ENCODE measurements at places on chromosomes 2 and 18.

DNA sequence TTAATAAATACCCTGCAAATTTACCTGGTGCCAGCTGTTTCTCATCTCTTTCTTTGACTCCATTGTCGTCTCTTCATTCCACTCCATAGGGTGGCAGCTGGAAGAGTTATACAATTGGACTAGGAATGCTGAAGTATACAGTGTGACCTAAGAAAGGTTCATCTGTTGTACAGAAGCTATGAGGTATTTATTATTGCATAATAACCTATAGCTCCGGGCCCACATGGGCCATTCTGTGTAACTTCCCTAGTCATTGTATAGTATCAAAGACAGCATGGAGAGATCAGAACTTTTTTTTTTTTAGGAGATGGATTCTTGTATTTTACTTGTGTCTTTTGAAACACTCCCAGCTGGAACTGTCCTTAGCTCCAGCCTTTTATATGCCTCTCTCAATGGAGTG lies 26.2 kb downstream of the BMP10 start:
- no peak for DNase-seq

DNA sequence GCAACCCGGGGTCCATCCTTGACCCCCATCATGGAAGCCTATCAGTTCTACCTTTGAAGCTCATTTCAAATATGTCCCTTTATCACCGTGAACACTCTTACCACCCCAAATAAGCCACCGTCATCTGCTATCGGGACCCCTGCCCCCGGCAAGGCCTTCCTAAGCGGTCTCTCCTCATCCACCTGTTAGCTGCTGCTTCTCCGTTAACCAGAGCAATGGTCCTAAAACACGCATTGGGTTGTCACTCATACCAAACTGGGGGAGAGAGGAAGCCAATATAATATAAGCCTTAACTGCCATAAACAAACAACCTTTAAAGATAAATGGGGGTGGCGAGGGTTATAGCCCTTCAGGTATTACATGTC lies 680 bp downstream of the ASNSD1 start:
- DNase-seq: no peak

DNA sequence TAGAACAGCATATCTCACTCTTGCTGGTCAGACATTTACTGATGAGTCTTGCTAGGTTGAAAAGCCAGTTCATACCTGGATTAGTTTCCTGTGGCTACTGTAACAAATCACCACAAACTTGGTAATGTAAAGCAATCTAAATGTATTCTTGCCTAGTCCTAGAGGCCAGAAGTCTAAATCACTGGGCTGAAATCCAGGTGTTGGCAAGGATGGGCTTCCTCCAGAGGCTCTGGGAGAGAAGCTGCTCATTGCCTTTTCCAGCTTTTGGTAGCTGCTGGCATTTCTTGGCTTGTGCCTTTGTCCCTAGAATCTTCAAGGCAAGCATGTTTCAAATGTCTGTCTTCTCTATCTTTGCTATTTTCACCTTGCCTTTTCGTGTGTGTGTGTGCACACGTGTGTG lies 62.3 kb upstream of the MAP4K3 start:
- DNase-seq: no peak

GRCh38 chr2:73111073-73112025 lies 1.4 kb downstream of the RAB11FIP5 start:
- DNase-seq: no peak

GRCh38 chr2:153770359-153770991 lies 101.2 kb upstream of the GALNT13 start:
- DNase-seq: no peak

DNA sequence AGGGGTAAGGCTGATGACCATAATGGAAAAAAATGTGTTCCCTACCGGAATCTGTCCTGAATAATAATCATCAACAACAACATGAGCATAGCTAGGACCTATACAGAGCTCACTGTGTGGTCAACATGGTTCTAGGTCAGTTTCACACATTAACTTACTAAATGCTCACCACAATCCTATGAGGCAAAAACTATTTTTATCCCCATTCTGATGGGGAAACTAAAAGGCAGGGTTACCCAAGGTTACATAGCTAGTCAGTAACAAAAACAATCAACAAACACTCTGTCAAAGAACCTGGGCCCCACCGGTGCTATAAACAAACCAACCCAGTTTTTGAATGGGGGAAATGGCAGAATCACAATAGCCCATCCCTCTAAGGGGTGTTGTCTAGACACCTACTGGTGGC lies 40.1 kb downstream of the AOX1 start:
- DNase-seq: no peak

DNA sequence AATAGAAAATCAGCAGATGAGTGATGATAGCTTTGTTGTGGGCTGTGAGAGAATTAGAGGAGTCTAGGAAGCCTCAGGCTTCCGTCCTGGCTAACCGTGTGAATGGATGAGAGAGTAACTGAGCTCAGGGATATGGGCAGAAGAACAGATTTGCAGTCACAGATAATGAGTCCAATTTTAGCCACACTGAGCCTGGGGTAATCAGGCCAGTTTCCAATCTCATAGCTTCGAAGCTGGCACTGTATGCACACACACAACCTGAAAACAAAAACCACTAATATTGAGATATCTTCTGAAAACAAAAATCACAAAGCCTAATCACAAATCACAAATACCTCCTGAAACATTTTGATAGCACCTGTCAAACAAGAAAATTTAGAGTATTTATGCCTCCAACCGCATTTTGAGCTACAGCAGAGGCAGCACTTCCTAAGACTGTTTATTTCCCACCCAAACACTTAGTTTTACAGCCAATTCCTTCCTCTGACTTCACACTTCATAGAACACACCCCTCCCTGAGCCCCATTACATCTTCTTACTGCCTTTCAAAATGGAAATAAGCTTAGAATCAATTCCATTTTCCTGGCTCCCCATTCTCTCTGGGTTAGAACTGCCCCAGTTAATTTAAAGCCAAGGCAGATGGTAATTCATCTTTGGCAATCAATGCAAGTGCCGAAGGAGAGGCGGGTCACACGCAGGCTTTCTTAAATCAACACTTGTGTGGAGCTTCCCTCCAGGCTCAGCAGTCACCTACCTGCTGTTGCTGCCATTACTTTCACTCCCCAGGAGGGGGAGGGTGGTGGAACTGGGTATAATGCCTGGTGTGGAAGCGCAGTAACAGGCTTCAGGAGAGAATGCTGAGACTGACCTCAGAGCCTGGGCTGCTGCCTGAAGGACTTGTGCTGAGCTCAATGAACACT lies 18.9 kb downstream of the TTR start:
- DNase-seq: no peak

- DNase-seq: no peak
Measured at GRCh38 chr2:71303849-71304248, 27.7 kb upstream of the ZNF638 start.

DNA sequence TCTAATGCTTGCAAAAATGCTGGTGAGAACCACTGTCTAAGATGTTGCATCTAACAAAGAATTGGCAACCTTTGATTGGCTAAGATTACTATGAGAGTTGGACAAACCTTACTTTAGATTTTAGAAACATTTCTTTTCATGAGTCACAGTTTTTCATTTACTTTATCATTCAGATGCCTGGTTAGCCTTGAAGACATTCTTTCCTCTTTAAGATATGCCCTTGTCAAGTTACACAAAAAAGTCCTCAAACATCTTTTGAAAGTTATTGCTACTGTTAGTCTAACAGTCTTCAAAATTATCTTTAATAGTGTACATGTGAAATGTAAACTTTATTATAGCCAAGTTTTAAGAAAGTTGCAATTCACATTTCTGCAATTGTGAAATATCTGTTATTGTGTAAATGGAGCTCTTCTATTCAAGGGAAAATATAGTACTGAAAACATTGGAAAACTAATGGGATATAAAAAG lies 276.3 kb downstream of the RND3 start:
- peak; percentile 39 for DNase-seq

DNA sequence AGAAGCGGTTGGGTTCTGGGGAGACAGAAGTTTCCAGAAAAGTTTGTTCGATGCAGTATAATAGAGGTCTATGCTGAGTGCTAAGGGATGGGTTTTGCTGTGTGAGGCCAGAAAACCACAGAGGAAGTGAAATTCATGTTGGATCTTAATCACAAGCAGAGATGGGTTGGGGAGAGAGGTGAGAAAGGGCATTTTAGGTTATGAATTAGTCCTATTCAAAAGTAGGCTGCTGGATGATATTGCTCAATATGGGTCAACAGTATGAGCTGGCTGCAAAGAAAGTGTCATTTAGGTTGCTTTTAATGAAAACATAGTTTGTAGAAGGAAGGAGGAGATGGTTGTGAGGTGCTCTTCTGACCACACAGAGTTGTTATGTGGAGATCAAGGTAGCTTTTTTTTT lies 118.8 kb upstream of the LHCGR start:
- no peak for DNase-seq

DNA sequence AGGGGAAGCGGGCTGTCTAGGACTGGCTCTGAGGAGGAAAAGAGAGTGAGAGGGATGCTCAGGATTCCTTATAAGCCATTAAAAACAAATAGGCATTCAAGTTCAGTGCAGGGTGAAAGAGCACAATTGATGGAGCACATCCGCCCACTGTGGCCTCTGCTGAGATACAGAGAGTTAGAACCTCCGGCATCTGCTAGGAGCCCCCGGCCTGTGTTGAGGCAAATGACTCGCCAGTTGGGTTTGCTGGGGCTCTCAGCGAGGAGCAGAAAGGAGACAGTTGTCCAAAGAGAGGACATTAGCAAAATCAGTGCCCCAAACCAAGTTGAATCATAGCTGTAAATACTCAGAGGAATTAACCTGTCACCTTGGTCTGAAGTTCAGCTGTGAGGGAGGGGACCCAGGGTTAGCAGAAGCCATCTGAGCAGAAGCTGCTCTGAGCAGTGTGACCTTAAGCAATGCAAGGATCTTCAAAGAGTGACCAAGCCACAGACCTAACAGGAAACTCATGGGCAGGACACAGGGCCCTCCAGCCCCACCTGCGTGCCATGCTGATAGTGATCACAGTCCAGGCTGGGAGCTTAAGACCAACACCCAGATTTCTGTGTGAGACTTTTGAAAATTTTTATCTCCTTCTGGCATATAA lies 23.3 kb upstream of the IL18RAP start:
- DNase-seq: no peak

GRCh38 chr2:235595422-235596010 lies 101.7 kb downstream of the AGAP1 start:
- peak; percentile 74 for DNase-seq

GRCh38 chr18:50832754-50833153 lies 12.9 kb upstream of the MRO start:
- no peak for DNase-seq

DNA sequence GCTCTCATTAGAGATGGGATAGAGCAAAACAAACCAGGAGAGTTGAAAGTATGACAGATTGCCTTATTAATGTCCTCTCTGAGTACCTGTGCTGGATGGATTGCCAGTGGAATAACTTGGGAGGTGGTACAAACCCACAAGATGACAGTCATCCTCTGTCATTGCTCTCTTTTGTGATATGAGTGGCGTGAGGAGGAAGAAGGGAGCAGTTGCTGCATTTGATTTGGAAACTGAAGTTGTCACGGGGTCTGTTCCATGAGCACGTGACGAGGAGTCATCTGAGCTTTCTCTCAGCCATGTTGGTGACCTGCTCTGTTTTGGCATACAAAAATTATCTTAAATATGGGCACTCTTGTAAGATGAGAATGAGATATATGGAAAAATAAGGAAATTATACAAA lies 204.9 kb downstream of the FAM210A start:
- no peak for DNase-seq

GRCh38 chr2:205176546-205176945 lies 505.8 kb upstream of the NRP2 start:
- no peak for DNase-seq

DNA sequence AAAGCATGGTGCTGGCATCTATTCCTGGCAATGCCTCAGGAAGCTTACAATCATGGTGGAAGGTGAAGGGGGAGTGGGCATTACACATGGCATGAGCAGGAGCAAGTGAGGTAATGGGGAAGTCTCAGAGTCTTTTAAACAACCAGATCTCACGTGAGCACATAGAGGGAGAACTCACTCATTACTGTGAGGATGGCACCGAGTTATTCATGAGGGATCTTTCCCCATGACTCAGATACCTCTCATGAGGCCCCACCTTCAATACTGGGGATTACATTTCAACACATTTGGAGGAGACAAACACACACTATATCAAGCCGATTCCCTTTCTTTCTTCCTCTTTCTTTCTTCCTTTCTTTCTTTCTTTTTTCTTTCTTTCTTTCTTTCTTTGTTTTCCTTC lies 47.9 kb upstream of the FANCL start:
- no peak for DNase-seq

GRCh38 chr2:45145073-45145899 lies 136.0 kb upstream of the SIX2 start:
- DNase-seq: no peak

DNA sequence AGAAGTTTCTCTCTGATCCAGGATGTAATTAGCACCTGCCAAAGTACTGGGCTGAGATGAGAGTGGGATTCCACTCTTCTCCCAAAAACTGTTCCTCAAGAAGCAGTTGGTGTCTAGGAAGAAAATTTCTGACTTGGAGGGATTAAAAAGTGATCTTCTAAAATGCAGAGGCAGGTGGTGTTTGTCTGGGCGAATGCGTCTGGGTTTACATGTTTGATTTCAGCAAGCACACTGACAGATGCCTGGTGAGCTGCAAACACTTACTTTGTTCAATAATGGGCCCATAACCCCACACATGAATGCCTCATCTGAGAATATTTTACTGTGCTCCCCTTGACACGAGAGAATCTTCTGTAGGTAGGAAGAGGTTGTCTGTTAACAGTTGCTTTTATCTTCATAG lies 24.3 kb upstream of the KCNF1 start:
- no peak for DNase-seq

DNA sequence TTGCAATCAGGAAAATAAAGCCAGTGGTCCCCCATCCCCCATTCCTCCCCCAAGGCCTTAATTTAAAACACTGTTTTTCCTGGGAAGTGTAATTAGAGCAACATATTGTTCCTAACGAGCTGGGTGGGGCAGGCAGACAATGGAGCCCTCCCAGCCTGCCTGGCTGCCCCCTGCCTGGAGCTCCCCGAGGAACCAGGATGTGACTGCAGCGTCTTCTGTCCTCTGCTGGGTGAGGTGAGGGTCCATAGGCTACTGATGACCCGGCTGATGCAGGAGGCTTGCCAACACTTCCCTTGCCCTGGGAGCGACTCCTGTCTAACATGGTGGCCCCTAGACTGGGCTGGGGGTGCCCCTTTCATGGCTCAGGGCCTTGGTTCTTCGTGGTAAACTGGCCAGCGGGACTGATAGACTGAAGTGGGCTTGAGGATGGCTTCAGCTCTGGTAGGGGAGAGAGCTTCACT lies 152.4 kb downstream of the DYSF start:
- DNase-seq: no peak

DNA sequence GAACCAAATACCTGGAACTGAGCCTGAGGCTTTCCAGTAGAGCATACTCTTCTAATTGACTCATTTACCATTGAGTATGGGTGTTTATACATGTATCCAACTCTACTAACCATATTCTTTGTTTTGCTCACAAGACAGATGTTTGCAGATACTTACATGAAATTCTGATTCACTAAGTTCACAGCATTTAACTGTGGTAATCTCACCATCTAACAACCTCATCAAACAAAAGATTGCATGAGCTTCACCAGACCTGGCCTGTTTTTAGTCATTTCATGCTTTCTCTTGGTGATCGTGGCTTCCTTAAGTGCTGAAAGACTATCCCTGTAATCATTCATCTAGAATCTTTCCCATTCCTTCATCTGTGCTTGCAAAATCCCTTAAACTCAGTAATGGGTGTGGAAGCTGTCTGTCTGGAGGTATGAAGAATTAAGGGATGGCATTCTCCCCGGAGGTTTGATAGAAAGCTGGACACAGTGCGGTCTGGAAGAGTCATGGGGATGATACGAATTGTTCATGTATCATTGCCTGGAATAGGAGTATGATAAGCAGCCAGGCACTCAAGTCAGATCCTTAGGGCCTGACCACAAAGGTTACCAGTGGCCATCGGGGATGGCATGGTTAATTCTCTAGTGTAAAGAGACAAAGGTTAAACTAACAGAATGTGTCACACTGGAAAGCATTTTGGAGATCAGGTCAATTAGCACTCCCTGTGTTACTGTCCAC lies 42.0 kb upstream of the IL1R1 start:
- peak; percentile 60 for DNase-seq

Data from muscle of back (tissue), 13 donors.